ENCODE measurements at places on chromosomes 5 and 9.
A peak's percentile ranks its signal among the peaks of the same experiment; 100 is the strongest.

- no peak for DNase-seq
These were observed 291.2 kb upstream of the DMRT1 start for GRCh38 chr9:550333-550732.

DNA sequence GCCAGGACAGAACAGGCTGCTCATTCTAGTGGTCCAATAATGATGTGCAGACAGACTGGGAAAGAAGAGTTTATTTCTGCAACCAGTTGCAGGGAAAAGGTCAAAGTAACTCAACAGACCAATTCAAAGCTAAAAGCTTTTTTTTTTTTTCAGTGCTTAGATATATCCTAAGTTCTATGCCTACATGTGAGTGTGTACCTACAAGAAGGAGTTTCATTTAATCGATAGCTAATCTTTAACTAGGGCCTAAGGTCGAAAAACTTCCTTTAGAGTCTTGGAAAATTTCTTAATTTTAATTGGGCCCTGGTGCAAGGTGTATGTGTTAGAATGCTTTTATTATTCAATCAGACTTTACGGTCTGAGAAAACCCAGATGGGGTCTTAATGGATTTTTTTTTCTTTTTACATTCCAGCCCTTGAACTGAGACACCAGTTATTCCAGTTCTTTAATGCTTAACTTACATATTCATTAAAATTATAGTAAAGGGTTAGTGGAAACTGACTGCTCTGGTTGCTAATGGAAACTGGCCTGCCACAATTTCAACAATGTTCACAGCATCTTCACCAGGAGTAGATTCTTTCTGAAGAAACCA lies 365.3 kb downstream of the MTRR start:
- DNase-seq = no peak

DNA sequence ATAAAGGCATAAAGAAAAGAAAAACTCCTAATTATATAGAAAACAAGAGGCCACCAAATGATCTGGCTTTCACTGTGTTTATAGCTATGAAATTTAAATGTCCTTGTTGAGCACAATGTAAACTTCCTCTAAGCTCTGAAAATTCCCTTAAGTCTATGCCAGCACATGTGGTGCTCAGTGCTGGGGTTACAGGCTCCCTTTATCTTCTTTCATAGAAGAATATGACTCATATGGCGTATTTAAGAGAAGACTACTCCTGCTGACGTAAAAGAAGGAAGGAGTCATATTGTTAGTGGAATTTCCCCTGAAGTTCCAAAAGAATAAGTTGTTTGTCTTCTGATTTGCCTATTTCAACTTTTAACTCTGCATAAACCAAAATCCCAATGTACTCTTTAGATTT lies 30.4 kb downstream of the RNF145 start:
- DNase-seq = peak; percentile 91

- no peak for DNase-seq
These were observed 255.2 kb upstream of the CD180 start for GRCh38 chr5:67451640-67452279.

- no peak for DNase-seq
These were observed 2.3 kb downstream of the CRB2 start for GRCh38 chr9:123358181-123358905.

DNA sequence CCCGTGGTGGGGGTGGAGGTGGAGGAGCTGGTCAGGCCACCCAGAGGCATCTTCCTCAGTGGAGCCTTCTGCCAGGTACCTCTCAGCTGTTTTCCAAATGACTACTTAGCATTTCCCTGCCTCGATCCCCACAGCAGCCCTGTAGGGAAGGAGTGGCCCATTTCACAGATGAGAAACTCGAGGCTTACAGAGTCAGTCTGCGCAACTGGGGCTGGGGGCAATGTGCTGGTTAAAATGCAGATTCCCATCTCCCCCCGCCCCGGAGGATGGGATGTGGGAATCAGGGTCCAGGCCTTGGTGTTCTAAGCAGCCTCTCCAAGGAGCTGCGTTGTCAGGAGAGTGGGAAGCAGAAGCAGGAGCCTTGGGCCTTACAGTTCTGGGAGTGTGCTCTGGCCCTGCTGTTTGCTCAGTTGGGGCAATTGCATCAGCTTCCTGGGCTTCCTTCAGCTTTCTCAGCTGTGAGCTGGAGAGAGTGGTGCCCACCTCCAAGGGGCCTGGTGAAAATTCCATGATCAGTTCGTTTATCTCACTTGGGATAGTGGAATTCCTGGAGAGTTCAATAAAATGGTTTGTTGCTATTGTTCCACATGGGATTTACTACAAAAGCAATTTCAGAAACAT lies 19.4 kb downstream of the ERGIC1 start:
- no peak for DNase-seq

- peak; percentile 75 for DNase-seq
These were observed 8.8 kb upstream of the C5orf15 start for GRCh38 chr5:133977161-133977787.

DNA sequence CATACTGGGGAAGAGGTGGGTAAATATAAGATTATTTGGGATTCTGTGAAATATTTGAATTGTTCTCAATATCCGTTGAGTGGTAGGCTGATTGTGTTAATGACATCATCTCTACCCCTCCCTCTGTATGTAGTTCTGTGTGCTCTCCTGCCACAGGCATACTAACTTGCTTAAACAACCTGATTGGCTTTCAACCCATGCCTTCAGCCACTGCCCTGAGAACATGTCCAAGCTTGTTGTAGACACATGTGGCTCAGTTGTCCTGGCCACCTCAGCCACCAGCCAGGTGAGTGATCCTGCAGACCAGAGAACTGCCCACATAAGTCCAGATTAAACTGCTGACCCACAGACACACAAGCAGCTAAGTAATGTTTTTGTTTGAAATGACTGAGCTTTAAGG lies 31.1 kb downstream of the ANKS6 start:
- DNase-seq = no peak

DNA sequence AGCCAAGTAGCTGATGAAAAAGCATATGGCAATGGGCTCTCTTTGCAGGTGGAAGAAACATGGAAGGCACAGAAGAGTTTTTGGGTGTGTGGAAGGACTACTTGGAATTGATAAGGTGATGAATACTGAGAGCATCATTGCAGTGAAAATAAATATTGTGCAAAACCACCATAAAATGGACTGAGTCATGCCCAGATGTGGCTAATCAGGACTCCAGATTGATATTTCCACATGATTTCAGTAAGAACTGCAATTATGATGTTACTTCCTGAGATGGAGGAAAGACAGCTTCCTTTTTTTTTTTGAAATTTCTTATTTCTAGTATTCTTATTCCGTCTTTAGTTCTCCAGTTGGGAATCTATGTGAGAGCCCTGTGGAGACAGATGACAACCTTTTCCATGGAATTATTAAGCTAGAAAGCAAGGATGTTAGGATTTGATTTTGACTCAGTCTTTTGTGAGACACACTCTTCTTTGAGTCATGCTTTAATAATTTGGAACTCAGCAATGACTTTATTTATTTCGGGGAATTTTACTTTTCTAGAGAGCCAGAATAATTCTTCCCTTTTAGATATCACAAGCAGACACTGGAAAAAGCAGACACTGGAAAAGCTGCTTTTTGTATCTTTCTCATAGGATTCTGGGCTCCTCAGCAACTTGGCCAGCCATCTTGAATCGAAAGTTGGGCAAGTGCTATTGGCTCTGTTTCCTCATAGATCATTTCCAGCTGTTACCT lies 94.2 kb upstream of the VCAN start:
- DNase-seq = peak; percentile 82

GRCh38 chr5:35860686-35861085 lies 4.0 kb downstream of the IL7R start:
- DNase-seq = no peak

DNA sequence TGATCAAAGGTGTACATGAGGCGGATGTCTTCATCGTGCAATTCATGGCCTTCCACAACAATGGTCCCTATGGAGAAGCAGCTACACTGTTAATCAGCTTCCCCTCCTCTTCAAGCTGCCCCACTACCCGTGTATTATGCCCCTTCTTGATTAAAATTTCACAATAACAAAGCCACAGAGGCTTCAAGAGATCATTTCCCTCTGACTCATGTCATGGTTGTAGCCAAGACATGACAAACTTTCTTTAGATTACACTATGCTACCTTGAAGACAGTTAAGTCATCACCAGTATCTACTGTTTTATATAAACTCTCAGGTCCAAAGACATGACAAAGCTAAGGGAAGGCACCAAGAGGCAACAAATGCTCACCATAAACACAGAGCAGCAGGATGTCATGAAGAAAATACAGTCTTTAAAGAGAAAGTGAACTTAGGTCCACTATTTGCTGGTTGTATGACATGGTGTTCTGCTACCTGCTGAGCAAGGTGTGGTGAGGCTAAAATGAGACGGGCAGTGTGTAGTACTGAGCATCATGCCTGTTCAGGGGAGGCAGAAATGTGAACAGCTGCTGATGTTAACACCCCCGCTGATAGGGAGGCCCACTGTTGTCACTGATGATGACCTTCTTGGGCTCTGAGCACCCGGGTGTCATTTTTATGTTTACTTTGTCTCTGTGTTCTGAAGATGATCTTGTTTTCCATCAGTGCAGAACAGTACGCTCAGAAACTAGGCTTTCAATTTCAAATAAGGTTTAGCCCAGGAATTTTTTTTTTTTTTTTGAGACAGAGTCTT lies 48.3 kb downstream of the IARS1 start:
- no peak for DNase-seq

- DNase-seq = peak; percentile 8
These were observed 28.9 kb upstream of the SERINC5 start for GRCh38 chr5:80284720-80285119.

DNA sequence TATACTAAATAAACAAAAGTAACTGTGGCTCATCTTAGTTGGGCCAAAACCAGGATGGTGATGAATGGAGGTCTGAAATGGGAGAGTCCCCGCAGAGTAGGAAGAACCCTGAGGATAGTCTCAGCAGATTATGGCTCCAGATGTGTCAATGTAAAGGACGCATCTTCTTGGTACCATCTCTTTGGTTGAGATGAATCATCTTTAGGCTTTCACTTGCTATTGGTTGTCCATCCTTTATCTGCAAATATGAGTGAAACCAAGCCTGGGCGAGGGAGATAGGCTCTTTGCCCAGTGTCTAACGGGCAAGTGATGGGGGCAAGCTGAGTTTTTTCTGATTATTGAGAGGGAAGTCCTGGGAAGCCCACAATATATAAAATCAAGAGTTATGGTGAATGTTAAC lies 19.4 kb upstream of the LCP2 start:
- no peak for DNase-seq

GRCh38 chr5:44546286-44546685 lies 157.1 kb upstream of the FGF10 start:
- DNase-seq = no peak

- DNase-seq = peak; percentile 18
These were observed 171.4 kb downstream of the RAPGEF6 start for GRCh38 chr5:131463656-131464055.

DNA sequence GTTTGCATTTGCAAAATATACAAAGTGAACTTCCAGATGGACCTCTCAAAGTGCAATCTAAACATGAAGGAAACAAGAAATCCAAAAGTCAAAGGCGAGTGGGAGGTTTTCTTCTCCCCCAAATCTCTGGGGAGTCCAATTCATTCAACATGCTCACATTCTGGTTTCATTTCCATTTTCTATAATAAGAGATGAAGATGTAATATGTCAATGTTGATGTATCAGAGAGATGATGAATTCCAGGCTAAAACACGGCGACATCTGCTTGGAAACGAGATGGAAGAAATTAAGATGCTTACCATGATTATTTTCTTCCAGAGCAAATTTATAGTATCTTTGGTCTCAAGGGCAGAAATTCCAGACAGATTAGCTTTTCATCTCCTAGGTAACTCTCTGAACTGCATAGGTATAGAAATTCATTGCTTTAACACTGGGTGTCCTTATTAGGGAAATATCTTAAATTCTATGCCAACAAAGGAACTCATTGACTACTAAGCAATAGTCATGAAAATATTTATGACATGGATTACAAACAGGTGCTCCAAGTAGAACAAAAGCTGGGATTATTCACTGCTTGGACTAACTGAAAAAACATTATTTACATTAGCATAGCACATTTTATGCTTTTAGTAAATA lies 287.9 kb downstream of the SEC61B start:
- no peak for DNase-seq

DNA sequence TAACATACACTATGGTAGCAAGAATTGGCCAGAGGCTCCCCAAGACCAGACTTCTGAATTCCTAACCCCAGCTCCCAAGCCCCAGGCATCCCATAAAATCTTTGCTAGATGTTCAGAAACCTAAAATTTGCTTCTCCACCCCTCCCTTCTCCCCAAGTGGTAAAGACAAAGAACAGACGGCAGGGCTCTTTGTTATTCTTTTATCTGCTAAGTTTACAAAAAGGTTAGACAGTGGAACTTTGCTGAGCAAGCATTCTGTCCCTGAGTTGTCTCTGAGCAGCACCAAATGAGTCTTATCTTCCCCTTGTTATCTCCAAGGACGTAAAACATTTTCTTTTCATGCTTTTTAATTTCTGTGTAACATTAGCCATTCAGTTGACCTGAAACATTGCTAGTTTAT lies 30.2 kb downstream of the TJP2 start:
- no peak for DNase-seq

- no peak for DNase-seq
These were observed 63.9 kb downstream of the MAT2B start for GRCh38 chr5:163569284-163569683.

- DNase-seq = no peak
These were observed 47.9 kb downstream of the MFAP3 start for GRCh38 chr5:154086641-154087040.

GRCh38 chr5:157273131-157273556 lies 7.2 kb downstream of the CYFIP2 start:
- peak; percentile 82 for DNase-seq

DNA sequence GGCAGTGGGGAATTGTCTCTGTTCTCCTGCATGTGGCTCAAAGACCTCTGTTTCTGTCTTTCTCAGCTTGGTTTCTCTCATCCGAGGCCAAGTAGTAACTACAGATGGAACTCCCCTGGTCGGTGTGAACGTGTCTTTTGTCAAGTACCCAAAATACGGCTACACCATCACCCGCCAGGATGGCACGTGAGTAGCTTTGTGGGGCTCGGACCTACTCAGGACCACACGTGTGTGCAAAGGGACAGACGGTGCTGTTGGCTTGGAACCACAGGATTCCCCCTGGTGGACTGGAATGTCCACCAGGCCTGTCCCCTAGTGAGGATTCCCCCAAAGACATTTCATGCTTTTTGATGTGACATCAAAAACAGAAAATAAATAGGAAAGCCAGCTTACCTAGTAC lies 96.3 kb upstream of the WWC1 start:
- no peak for DNase-seq

DNA sequence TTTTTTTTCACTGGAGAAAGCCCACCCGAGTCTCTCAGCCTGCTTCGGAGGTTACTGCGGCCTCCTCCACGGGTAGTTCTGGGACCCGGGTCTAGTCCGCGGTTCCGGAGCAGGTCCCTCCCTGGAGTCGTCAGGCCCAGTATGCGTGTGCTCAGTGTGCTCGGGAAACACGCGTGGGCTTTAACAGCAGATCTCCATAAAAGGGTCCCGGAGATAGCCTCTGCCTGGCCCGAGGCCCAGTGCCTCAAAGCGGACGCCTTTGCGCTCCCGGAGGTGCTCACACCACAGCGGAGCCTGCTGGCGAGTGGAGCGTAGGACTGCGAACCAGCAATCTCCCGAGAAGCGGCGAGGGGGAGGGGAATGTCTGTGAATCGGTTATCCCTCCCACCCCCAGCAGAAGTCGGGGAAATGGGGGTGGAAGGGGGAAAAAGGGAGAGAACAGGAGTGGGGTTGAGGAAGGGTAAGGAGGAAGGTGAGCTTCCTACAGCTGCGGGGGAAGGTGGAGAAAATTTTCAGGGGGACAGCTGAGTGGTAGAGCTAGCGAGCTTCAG lies 28.7 kb downstream of the CDKN2A start:
- DNase-seq = peak; percentile 68

All from inflammatory macrophage treated with lipopolysaccharide for 1 hour (primary cell).